ENCODE measurements at places on chromosomes 12 and 14.

- peak; percentile 13 for DNase-seq
These were observed at the start of gene A2M for GRCh38 chr12:9115731-9116559. Gene A2M (minus strand): TSS chr12:9115919. CDS start chr12:9115849, 70 bp downstream.

GRCh38 chr12:47082796-47083621 lies 3.2 kb upstream of the AMIGO2 start:
- DNase-seq = peak; percentile 96

GRCh38 chr12:92961949-92962348 lies 32.9 kb upstream of the EEA1 start:
- DNase-seq = peak; percentile 45

DNA sequence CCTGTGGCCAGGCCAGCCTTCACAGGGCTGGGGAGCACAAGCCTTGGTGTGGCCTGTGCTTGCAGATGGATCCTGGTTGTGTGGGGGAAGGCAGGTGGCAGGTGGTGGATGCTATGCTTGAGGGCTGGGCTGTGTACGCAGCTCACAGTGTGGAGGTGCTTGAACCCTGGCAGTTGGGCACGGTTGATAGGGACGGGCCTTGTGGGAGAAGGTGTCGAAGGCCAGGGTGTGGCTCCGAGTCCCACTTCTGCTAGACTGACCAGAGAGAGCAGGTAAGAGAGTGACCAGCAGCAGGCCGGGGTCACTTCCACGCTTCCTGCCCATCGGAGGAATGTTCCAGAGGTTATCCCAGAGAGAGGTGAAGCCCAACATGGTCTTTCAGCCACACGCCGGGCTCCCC lies 85.5 kb downstream of the CACNA1C start:
- DNase-seq = no peak

DNA sequence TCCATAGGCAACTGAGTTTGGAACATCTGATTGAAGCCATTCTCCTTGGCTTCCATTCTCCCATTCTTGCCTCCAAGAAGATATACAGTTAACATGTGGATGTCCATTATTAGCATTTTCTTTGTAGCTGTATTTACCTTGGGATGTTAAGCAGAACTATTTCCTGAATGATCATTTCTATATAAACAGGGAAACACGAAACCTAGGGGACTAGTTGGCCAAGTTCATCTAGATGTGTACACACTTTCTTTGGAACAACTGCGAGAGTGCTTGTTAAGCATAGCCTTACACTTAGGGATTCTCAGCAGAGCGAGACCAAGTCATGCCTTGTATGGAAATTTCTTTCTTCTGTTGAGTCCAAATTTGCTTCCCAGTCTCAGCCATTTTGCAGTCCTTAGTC lies 42.1 kb downstream of the DRAM1 start:
- DNase-seq = no peak

DNA sequence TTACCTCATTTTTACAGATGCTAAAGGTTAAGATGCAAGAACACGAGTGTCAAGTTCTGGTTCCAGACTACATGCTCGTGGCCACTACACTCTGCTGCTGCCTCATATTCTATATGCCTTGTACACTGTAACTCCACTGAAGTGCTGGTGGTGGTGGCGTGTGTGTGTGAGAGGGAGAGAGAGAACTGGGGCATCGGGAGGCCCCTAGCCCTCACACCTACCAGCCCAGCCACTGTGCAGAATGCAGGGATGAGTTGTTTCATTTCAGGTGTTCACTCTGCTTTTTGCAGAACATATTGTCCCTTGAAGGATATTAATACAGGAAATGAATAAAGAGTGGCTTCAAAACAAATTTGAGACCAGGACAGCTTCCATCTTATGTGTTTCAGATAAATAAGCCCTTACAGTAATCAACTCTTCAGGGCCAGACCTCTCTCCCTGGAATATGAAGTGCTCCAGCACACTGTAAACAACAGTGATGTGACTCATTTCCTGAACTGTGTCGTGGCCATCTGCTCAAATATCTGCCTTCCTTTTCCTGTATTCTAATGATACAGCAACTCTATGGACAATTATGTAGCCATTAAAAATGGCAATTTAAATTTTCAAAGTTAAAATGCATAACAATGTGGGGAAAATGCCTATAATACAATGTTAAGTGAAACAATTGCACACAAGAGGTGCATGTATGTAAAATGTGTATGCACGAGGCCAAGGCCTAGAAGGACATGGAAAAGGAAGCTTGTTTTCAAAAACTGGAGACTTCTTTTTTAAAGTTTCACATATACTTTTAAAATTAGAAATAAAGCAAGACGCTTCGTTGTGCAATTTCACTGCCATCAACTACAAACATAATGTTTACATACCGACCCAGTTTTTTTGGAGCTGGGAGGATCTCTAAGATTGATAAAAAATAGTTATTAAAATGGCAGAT lies 215.4 kb downstream of the PELI2 start:
- peak; percentile 89 for DNase-seq

DNA sequence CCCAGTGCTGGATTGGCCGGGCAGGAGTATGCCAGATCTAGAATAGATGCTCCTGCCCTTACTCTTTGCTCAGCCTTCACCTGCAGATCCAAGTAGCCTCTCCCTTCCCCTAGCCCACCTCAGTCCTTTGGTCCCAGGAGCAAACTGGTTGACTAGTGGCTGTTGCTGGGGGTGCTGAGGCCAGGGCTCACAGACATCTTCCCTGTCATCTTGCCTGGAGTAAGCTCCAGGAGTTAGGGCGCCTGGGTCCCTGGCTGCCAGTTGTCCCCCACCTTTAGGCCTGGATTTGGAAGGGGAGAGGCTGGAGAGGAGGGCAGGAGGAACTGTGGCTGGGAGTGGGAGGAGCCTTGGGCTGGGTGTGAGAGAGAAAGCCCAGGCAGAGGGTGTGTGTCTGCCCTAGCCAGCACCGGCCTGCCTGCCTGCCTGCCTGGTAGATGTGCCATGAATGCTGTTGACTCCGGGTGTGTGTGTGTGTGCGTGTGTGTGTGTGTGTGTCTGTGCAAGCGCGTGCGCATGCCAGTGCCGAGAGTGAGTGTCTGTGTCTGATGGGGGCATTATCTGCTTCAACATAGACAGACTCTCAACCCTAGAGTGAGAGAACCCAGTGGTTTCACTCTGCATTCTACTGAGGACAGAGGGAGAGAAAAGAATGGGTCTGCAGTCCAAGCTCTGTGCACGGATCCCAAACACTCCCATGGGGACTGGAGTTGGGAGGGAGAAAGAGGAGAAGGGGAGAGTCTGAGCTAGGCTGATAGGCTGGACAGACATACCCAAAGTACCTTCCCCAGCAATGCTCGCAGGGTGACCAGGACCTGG lies 845 bp upstream of the RARG start:
- peak; percentile 8 for DNase-seq

DNA sequence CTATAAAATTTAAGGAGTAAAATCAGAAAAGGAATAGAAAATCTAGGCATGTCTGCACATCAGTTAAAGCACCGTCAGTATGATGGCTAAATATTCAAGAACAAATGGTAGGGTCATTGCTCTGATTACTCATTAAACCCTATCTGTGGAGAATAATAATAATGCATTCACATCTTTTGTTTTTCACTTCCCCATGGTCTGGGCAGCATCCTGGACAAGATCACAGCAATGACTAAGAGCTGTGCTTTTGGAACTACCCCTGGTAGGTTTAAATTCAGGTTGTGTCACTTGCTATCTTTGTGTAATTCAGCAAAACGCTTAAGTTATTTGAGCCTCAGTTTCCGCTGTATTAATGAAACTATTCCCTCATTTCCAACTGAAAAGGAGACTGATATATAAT lies 33.1 kb downstream of the C12orf42 start:
- DNase-seq = no peak

- no peak for DNase-seq
These were observed 822.7 kb downstream of the LRFN5 start for GRCh38 chr14:42429401-42429800.

- DNase-seq = no peak
These were observed 27.1 kb upstream of the CLMN start for GRCh38 chr14:95346820-95347219.

- DNase-seq = no peak
These were observed 526.5 kb downstream of the CCER1 start for GRCh38 chr12:90428465-90428864.

- DNase-seq = peak; percentile 44
These were observed at the start of gene BICDL1 for GRCh38 chr12:119988472-119989360. Gene BICDL1 (plus strand): TSS chr12:119989236. CDS start chr12:119989869, 633 bp downstream.

DNA sequence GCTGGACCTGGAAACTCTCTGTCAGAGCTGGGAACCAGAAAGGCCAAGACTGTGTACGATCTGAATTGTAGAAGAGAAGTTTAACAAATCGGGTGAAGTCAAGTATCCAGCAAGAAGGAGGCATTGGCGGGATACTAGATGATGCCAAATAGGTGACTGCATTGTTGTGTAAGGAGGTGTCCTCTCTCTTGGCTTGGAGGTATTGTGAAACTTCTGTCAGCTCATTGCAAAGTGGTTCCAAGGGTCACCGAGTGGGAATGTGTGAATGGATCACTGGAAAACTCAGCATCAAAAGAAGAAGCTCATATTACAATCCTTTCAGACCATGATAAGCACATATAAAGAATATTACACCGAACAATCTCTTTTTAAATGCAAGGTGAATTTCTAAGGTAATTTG lies 11.7 kb downstream of the NAV3 start:
- DNase-seq = no peak

GRCh38 chr12:45475594-45475993 lies 253.9 kb upstream of the ARID2 start:
- DNase-seq = no peak

DNA sequence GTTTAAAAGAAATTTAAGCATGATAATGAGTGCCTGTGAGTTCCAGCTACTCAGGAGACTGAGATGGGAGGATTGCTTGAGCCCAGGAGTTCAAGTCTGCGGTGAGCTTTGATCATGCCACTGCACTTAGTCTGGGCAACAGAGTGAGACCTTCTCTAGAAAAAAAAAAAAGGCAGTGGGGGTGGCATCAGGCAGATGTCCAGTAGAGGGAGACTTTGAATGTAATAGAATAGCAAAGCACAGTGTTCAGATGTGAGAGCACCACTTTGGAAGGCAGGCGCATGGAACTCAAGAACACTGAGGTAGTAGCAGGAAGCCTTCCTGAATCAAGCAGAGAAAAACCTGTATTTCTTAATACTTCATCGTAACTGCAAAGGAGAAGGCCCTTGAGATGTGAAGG lies 394.5 kb upstream of the GARIN6 start:
- no peak for DNase-seq

GRCh38 chr12:18165422-18165871 lies 75.5 kb upstream of the RERGL start:
- peak; percentile 59 for DNase-seq

- no peak for DNase-seq
These were observed 198.1 kb upstream of the DIO3 start for GRCh38 chr14:101363261-101363555.

DNA sequence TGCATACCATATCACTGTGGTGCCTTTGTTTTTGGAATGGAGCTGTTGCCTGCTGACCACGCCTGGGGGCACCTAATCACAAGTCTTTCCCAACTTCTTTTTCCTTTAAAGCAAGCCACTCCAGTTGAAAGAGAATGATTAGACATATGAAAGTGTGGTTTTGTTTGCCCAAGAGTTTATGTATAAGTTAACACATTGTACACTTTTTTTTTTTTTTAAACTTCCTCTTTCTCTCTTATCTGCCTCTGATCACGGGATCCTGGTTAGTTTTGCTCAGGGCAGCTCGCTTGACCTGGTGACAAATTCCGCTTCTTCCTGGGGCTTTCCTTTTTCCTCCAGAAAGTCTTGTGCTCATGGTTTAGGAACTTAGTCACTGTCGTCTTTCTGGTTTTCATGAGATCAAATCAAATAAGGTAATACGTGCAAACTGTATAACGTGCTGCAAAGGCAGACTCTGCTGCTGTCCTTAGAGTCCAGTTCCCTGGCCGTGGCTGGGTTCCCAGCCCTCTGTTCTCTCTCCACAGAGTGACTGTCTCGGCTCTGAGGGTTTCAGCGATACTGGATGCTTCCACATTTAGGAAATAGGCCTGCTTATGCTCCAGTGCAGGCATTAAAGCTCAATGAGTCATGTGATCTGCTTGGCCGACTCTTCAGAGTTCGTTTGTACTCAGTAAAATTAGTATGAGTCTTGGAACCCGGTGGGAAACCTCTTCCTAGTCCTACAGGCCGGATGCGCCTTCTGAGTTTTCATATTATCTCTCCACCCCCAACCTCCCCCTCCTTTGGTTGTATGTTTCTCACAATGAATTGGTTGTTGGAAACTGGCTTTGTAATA lies 15.2 kb downstream of the RASSF3 start:
- peak; percentile 95 for DNase-seq
